G401 (cell line): ENCODE measurements at places on chromosomes 6 and 20. TPM values are rescaled to one million over a fixed set of nuclear protein-coding genes. Genes with fewer than 3 reads are reported as not detected.

ULBP2 gene
- 1.9 TPM in 1 of 2 replicates, not detected in the other for total RNA-seq

TMEM14B gene
- total RNA-seq: 138 and 150 TPM in 2 replicates

EYA2 gene
- not detected in 2 replicates for total RNA-seq

BTBD3 gene
- total RNA-seq: 31.6 and 38.2 TPM in 2 replicates

SRMS gene
- not detected in 2 replicates for total RNA-seq

ZKSCAN3 gene
- total RNA-seq: 3.0 and 5.2 TPM in 2 replicates

MAPK13 gene
- total RNA-seq: 0.07 and 0.12 TPM in 2 replicates

FUCA2 gene
- 54.2 and 54.7 TPM in 2 replicates for total RNA-seq

OTOR gene
- not detected in 2 replicates for total RNA-seq

IL17F gene
- not detected in 2 replicates for total RNA-seq

COL9A1 gene
- 16.5 and 24.1 TPM in 2 replicates for total RNA-seq

KIF25 gene
- total RNA-seq: not detected in 2 replicates

SLC35D3 gene
- not detected in 2 replicates for total RNA-seq

POLR3F gene
- 14.0 and 14.5 TPM in 2 replicates for total RNA-seq

MTFR2 gene
- total RNA-seq: 6.0 and 13.5 TPM in 2 replicates

FAM50B gene
- not detected in 2 replicates for total RNA-seq

CDH22 gene
- not detected in 2 replicates for total RNA-seq

FAM217A gene
- not detected in 2 replicates for total RNA-seq

WFDC6 gene
- total RNA-seq: not detected in 2 replicates

RAET1L gene
- total RNA-seq: not detected in 2 replicates

CTCFL gene
- total RNA-seq: 0.03 and 0.06 TPM in 2 replicates

MRPS18A gene
- 70.5 and 89.4 TPM in 2 replicates for total RNA-seq

SEL1L2 gene
- not detected in 2 replicates for total RNA-seq

PTPRK gene
- total RNA-seq: not detected in 2 replicates

PDE10A gene
- total RNA-seq: not detected in 2 replicates

GSTA3 gene
- total RNA-seq: not detected in 2 replicates

AURKA gene
- 65.2 and 100 TPM in 2 replicates for total RNA-seq

SLC4A11 gene
- 0.17 and 1.4 TPM in 2 replicates for total RNA-seq

EPPIN gene
- total RNA-seq: not detected in 2 replicates

BPIFB4 gene
- total RNA-seq: not detected in 2 replicates

ANKRD6 gene
- total RNA-seq: 12.1 and 22.1 TPM in 2 replicates

HLA-DRA gene
- not detected in 2 replicates for total RNA-seq

CAP2 gene
- total RNA-seq: 1.0 and 5.3 TPM in 2 replicates

ZCCHC3 gene
- total RNA-seq: 74.3 and 75.1 TPM in 2 replicates

DEFB124 gene
- not detected in 2 replicates for total RNA-seq

OVOL2 gene
- not detected in 2 replicates for total RNA-seq

LIN28B gene
- total RNA-seq: 62.0 and 84.7 TPM in 2 replicates

TMC2 gene
- total RNA-seq: not detected in 2 replicates

CST1 gene
- not detected in 2 replicates for total RNA-seq

HFE gene
- 2.3 and 8.0 TPM in 2 replicates for total RNA-seq

LY6G6F gene
- 1.1 TPM in 1 of 2 replicates, not detected in the other for total RNA-seq

TMEM244 gene
- not detected in 2 replicates for total RNA-seq

ADGRG6 gene
- 1.1 and 3.3 TPM in 2 replicates for total RNA-seq

CYP39A1 gene
- total RNA-seq: not detected in 2 replicates

FUT9 gene
- 0.06 TPM in 1 of 2 replicates, not detected in the other for total RNA-seq

TSPO2 gene
- not detected in 2 replicates for total RNA-seq

POPDC3 gene
- total RNA-seq: 36.4 and 37.8 TPM in 2 replicates

ADGB gene
- not detected in 2 replicates for total RNA-seq
